HuH-7 (cell line): ENCODE measurements at places on chromosomes 13 and 19.

- no peak for DNase-seq
Measured at GRCh38 chr13:102839462-102839861, 6.4 kb upstream of the ERCC5 start.

DNA sequence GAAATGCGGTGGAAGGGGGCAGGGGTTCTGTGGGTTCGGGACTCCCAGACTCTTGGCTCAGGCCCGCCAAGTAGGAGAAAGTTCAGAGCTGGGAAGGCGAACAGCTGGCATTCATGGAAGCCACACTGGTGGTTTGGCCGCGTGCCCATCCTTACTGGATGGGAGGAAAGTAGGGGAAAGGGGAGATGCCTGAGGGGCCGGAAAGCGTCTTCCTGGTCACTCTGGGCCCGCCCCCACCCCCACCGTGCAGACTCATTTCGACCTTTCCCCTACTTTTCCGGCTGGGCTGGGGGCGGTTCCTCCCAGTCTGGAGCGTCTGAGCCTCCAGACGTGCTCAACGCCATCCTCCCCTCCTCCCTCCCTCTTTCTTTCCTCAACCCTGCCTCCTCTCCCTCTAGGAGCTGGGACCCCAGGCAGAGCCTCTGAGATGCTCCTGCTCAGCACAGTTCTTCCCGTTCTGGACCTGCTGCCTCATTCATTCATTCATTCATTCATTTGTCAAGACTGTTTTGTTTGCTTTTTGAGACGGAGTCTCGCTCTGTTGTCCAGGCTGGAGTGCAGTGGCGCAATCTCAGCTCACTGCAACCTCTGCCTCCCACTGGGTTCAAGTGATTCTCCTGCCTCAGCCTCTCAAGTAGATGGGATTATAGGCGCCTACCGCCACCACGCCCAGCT lies 3.5 kb downstream of the ANGPTL4 start:
- no peak for DNase-seq

DNA sequence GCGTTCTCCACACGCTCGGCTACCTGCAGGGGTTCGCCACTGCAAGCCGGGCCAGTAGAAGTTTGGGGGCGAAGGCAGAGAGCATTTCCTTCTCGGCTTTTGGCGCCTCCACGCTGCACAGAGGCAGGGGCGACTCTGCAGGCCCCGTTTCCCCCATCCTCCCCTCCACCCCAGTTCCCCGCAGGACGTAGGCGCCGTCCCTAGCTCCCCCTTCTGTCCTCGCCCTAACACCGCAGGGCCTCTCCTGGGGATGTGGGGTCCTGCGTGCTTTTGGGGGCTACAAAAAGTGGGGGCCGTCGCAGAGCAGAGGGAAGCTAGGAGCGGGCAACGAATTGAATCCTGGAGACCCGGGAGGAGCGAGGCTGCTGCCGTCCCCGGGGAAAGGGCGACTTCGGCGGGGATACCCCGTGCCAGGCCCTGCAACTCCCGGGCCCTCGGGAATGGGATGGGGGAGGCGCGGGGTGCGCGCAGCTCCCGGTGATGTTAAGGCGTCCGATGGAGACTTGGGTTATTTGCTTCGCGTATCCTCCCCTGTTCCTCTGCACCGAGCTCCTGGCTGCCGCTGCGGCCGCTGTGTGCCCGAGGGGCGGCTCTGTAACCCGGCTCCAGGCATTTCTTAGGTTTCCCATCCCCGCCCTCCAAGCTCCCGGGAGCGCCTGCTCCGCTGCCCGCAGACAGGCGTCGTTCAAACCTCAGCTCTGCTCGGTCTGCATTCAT lies 255.9 kb upstream of the SOX21 start:
- no peak for DNase-seq

- DNase-seq: no peak
Measured at GRCh38 chr19:45311621-45312020, 11.1 kb downstream of the CKM start.

DNA sequence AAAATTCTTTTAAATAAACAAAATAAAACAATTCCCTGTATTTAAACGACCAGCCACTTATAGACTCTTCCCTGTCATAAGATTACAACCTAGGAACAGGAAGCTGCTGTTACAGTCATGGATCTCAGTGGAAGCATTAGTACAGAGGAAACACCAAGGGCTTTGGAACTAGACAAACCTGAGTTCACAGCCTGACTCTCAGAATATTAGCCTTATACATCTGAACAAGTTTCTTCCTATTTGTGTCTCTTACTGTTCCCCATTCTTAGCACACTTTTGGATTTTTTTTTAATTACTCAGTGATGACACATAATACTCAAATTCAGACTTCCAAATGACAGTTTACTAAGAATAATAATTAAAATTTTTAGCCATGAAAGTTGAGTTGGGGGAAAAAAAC lies 46.1 kb downstream of the ZDHHC20 start:
- no peak for DNase-seq

GRCh38 chr13:28475916-28476725 lies 18.8 kb downstream of the FLT1 start:
- no peak for DNase-seq

- no peak for DNase-seq
Measured at GRCh38 chr19:40599331-40599901, 1.8 kb upstream of the LTBP4 start.

DNA sequence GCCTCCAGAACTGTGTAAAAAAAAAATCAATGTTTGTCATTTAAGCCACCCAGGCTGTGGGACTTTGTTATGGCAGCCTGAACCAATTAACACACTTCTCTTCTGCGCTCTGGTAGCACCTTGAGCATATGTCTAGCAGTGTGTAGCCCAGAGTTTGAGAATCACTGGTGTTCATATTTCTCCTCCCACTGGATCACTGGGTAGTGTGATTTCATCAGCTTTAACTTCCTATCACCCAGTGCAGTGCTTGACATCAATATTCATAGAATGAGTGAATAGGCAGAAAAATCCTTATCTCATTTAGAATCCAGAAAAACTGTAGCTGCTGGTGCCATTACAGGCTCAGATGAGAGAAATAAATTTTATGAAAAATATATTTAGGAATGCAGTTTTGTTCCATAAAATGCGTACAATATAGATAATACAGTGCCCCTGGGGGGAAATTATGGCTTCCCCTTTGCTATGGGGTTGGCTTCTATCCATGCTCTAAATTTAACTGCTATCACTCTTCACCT lies 30.7 kb upstream of the WASF3 start:
- DNase-seq: no peak

GRCh38 chr19:52716522-52716921 lies 18.3 kb downstream of the ZNF611 start:
- no peak for DNase-seq

DNA sequence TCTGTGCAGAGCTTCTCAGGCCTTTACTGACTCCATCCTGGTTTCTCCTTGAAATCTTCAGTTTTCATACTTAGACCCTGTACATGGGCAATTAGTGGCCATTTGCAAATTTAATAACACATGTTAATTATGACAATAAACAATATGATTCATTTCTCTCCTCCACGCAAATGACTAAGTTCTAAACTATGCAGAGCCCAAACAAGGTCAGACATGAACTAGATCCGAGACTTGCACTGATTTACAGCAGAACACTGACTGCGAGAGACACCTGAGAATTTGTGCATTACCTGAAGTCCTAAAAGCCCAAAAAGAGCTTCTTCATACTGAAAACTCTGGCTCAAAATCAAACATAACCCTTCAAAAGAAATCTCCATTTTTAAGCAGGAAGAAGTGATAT lies 521.8 kb downstream of the MYO16 start:
- DNase-seq: no peak

DNA sequence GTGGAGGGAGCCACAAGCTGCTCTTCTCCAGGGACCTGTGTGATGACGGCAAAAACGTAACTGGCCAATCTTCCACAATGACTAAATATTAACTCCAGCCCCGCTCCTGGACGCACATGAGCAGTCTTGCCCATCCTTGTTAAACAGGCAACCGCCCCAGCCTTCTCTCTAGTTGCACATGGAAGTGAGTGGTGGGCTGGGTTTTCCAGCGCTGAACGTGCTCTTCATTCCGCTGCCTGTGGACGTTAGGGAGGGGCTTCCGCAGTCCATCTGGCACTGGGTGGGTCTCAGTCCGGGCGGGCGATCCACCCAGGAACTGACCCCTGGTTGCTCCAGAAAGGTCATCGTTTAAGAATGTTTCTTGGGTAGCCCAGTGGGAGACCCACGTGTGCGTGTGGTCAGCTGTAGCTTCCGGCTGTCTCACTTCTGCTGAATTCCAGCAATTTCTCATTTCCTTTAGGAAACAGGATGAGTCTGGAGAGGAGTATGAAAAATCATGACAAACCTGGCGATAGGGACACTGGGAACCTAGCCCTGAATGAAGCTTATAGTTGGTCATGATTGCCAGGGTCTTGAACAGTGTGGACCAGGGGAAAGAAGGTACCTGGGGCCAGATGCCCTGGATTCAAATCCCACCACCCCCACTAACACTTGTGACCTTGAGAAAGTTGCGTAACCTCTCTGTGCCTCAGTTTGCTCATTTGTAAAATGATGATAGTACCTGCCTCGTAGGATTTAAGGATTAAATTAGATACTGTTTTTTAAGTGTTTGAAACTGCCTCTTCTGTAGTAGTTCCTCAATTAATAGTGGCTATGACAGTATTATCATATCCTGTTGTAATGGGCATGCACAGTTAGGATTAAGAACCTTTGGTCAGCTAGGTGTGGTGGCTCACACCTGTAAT lies 92.6 kb downstream of the SIPA1L3 start:
- DNase-seq: no peak

DNA sequence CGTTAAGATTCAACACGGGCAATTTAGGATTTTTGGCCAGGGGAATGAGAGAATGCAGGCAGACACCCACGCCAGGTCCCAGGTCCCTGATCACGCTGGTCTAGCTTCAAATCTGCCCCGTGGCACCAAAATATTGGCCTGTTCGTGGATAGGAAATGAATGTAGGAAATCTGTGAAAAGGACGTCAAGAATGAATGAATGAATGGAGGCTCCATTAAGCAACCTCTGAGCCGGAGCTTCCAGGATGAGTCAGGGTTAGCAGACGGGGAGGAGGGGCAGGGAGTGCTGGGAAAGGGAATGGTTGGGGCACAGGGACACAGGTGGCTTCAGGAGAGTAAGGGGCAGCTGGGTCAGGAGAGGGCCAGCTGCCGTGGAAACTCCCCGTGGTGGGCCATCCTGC lies 4.2 kb downstream of the SULT2B1 start:
- DNase-seq: peak; percentile 51

DNA sequence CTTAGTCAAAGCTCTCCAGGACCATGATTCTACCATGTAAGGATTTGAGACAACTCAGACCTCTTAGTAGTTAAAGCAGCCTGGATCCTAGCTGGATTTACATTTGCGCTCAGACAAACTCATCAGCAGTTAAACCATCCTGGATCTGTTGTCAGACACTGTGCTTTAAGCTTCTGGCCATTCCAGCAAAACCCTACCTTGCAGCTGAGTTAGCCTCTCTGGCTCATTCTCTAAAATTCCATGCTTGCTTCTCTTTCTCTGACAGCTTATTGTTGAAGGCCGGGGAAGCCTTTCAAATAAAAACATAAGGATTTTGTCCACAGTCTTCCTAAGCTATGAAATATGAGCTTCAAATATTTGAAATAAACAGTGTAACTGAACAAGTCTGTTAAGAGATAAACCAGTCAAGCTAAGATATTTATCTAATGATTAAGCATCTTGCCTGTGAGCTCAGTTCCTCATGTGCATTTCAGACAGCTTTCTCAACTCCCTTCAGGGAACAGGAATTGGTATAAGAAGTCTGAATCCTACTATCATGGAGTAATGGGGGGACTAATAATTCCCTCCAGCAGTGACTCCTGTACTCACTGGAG lies 89.3 kb downstream of the SLAIN1 start:
- DNase-seq: no peak

DNA sequence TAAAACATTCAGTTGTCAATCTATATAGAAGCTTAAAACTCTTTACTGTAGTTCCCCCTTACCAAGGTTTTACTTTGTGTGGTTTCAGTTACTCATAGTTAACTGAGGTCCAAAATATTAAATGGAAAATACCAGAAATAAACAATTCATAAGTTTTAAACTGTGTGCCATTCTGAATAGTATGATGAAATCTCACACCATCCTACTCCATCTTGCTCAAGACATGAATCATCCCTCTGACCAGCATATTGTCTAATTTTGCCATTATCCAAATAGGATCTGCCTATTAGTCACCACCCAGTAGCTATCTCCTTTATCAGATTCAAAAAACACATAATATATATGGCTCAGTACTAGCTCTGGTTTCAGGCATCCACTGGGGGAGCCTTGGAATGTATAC lies 22.4 kb downstream of the ZNF571 start:
- DNase-seq: no peak

- DNase-seq: no peak
Measured at GRCh38 chr19:15250640-15250993, 18.4 kb upstream of the EPHX3 start.

DNA sequence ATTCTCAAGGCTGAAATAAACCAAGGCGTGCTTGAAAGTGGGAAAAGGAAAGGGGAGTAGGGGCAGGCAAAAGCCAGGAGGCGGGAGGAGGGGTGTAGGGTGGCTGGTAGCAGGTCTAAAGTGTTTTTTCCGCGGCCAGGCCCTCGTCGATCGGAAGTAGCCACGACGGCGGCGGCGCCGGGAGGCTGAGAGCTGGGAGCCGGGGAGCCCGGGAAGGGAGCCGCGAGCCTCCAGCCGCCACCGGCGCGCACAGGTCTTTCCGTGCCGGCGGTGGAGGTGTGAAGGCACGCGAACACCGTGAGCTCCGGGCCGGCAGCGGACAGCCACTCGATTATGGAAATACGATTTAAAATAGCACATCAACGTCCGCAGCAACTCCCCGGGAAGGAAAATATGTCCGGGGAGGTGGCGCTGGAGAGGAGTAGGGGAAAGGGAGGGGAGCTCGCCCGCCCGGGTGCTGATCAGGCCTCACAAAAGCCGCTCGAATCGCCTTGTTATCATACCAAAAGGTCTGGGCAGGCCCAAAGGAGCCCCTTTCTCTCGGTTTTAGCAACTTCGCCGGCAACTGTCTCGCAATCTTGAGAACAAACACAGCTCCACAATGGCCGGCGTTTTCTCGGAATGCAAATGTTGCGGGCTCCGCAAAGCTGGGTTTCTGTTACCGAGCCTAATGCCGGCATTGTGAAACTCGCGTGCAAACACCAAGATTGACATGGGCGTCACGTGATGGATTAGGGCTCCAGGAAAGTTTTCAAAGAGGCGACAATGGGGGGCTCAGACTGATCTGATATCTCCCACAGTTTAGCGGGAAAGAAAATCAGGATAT lies 2.9 kb upstream of the PCDH8 start:
- peak; percentile 49 for DNase-seq

- DNase-seq: no peak
Measured at GRCh38 chr19:38892841-38893240, 6.6 kb downstream of the SIRT2 start.

DNA sequence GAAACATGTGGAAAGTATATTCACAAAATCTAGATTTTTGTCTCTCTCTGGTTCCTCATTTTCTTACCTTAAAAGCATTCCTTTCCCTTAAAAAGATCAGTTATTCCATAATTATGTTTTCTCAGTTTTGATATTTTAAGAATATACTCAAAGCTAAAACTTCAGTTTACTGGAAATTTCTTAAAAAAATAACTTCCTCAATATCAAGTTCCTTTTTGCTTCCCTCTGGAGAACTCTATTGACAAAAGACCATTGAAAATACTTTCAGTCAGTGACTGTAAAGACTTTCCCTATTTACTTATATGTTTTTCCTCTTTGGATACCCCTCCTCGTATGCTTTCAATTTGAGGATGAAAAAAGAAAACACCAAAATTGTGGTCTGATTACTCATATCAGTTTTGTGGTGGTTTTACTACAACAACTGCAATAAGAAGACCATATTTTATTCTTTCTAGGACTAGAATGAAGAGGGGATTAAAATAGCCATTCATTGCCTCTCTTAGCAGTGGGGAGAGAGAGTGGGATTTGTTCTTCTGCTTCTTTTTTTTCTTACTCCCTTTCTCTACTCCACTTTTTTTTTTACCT lies 113.2 kb downstream of the ESD start:
- no peak for DNase-seq

- no peak for DNase-seq
Measured at GRCh38 chr13:39688699-39689405, 33.4 kb downstream of the COG6 start.
